ENCODE measurements at places on chromosomes 2 and 18.

DNA sequence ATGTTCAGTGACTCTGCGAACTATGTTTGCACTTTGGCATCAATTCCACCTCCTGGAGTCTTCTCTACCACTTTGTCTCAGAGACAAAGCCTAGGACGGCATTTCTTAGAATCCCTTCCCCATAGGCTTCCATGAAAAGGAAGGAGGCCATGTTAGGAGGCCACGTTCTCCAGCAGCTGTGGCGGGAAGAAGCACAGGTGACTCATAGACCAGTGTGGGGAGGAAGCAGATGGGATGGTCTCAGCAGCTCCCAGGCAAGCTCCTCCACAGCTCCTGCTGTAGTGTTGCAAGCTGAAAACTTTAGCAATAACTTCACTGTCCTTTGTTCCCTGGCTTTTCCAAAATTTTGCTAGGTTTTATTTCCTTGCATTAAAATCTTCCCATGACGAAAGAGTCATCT lies 781.3 kb upstream of the ID2 start:
- H3K4me1 ChIP-seq: peaks cover 10% of the 10 kb centered on the region
- H3K36me3 ChIP-seq: no peaks in the 10 kb centered on the region
- H3K27ac ChIP-seq: no peak overlapping the region
- DNase-seq: no peak
- no peak overlapping the region for H3K4me3 ChIP-seq

- no peaks in the 10 kb centered on the region for H3K36me3 ChIP-seq
- H3K4me3 ChIP-seq: no peak overlapping the region
- H3K27ac ChIP-seq: no peak overlapping the region
- peaks cover 13% of the 10 kb centered on the region for H3K27me3 ChIP-seq
- no peak for DNase-seq
- no peaks in the 10 kb centered on the region for H3K4me1 ChIP-seq
Observed at GRCh38 chr2:200275295-200276013, 31.0 kb upstream of the SPATS2L start.

- H3K4me3 ChIP-seq: peak overlapping the region; percentile 75
- peak overlapping the region; percentile 58 for H3K27ac ChIP-seq
- H3K4me1 ChIP-seq: peaks cover 52% of the 10 kb centered on the region
- H3K36me3 ChIP-seq: peaks cover 18% of the 10 kb centered on the region
- DNase-seq: no peak
- no peaks in the 10 kb centered on the region for H3K27me3 ChIP-seq
Observed at GRCh38 chr18:79069717-79070151, 540 bp downstream of the ATP9B start.

GRCh38 chr2:172588931-172589330 lies 33.0 kb downstream of the PDK1 start:
- H3K27me3 ChIP-seq: no peaks in the 10 kb centered on the region
- H3K36me3 ChIP-seq: peaks cover 15% of the 10 kb centered on the region
- no peak for DNase-seq
- H3K4me3 ChIP-seq: no peak overlapping the region
- H3K4me1 ChIP-seq: peaks cover 25% of the 10 kb centered on the region
- no peak overlapping the region for H3K27ac ChIP-seq

GRCh38 chr2:73293534-73294171 lies at the start of gene EGR4:
Gene EGR4, minus strand, starts transcription at chr2:73293548. Its CDS starts 231 bp downstream, at chr2:73293317.
- peaks cover 10% of the 10 kb centered on the region for H3K36me3 ChIP-seq
- peaks cover 9% of the 10 kb centered on the region for H3K4me1 ChIP-seq
- H3K4me3 ChIP-seq: peak within 1 kb of the TSS; percentile 72
- peaks cover 67% of the 10 kb centered on the region for H3K27me3 ChIP-seq
- peak; percentile 89 for DNase-seq

GRCh38 chr2:220335591-220335915 lies 708.1 kb downstream of the SLC4A3 start:
- no peak overlapping the region for H3K27ac ChIP-seq
- H3K4me1 ChIP-seq: no peaks in the 10 kb centered on the region
- H3K27me3 ChIP-seq: no peaks in the 10 kb centered on the region
- H3K36me3 ChIP-seq: no peaks in the 10 kb centered on the region

- DNase-seq: no peak
- peaks cover 8% of the 10 kb centered on the region for H3K36me3 ChIP-seq
- no peak overlapping the region for H3K27ac ChIP-seq
- no peaks in the 10 kb centered on the region for H3K4me1 ChIP-seq
Observed at GRCh38 chr2:235934774-235935484, 233.3 kb downstream of the GBX2 start.

DNA sequence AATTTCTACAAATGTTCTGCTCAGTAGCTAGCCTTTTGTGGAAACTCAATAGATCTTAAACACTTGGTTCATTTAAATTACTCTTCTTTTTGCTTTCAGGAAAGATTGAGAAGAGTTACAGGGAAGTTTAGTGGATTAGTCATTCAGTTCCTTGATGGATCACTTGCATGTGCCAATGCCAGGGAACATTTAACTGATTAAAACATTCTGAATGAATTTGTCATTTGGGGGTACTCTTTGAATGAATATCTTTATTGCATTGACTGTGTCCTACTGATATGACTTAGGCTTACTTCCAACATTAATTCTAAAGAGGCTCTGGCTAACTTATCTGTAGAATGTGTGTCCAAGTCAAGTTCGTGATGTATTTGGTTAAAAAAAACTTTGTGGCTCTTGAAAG lies 199.8 kb downstream of the PLCL1 start:
- H3K4me1 ChIP-seq: peaks cover 5% of the 10 kb centered on the region
- no peak for DNase-seq
- no peak overlapping the region for H3K27ac ChIP-seq
- H3K36me3 ChIP-seq: peaks cover 6% of the 10 kb centered on the region
- no peak overlapping the region for H3K4me3 ChIP-seq
- H3K27me3 ChIP-seq: no peaks in the 10 kb centered on the region

GRCh38 chr2:172725746-172726145 lies 9.9 kb upstream of the RAPGEF4 start:
- DNase-seq: no peak
- H3K4me3 ChIP-seq: no peak overlapping the region
- no peak overlapping the region for H3K27ac ChIP-seq
- peaks cover 70% of the 10 kb centered on the region for H3K27me3 ChIP-seq
- no peaks in the 10 kb centered on the region for H3K4me1 ChIP-seq

GRCh38 chr18:10036479-10036878 lies 122.7 kb downstream of the VAPA start:
- no peaks in the 10 kb centered on the region for H3K36me3 ChIP-seq
- H3K27me3 ChIP-seq: peaks cover 48% of the 10 kb centered on the region
- no peaks in the 10 kb centered on the region for H3K4me1 ChIP-seq
- no peak overlapping the region for H3K4me3 ChIP-seq

DNA sequence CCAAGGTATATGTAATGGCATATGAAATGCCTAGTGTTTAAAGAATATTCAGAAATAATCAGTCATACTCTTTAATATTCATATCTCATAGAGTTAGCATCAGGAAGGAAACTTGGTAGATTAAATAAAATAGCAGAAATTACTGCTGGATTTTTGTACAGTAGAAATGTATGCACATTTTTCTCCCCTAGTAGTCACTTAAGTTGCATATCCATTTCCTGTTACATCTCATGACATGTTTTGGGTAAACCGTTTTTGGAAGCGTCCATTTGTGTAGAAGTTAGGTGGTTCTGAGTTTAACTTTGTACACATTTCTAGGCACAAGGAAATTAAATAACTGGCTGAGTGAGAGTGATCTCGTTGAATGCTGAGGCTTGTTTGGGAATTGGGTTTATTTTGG lies 21.9 kb downstream of the NEDD4L start:
- H3K36me3 ChIP-seq: no peaks in the 10 kb centered on the region
- peaks cover 57% of the 10 kb centered on the region for H3K27me3 ChIP-seq
- no peak for DNase-seq
- no peak overlapping the region for H3K4me3 ChIP-seq
- no peaks in the 10 kb centered on the region for H3K4me1 ChIP-seq

- no peaks in the 10 kb centered on the region for H3K4me1 ChIP-seq
- no peaks in the 10 kb centered on the region for H3K36me3 ChIP-seq
- no peak for DNase-seq
- no peak overlapping the region for H3K27ac ChIP-seq
- no peaks in the 10 kb centered on the region for H3K27me3 ChIP-seq
Observed at GRCh38 chr2:82139979-82140611, 1835.5 kb upstream of the LRRTM1 start.

DNA sequence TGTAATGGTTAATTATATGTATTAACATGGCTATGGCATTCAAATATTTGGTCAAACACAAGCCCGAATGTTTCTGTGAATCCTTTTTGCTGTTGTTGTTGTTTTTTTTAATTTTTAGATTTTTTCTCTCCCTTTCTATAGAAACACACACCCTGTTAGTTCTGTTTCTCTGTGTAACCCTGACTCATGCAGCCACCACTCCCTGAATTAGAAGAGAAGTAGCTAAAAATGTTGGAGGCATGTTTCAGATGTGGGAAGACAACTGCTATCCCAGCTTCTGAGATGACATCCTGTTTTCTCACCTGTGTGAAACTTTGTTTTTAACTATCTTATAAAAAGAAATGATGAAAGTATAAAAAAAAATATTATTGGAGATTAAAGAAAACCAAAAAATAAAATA lies 219.6 kb upstream of the RGPD4 start:
- H3K4me1 ChIP-seq: no peaks in the 10 kb centered on the region
- no peaks in the 10 kb centered on the region for H3K27me3 ChIP-seq
- no peak overlapping the region for H3K4me3 ChIP-seq
- H3K27ac ChIP-seq: no peak overlapping the region
- H3K36me3 ChIP-seq: no peaks in the 10 kb centered on the region

DNA sequence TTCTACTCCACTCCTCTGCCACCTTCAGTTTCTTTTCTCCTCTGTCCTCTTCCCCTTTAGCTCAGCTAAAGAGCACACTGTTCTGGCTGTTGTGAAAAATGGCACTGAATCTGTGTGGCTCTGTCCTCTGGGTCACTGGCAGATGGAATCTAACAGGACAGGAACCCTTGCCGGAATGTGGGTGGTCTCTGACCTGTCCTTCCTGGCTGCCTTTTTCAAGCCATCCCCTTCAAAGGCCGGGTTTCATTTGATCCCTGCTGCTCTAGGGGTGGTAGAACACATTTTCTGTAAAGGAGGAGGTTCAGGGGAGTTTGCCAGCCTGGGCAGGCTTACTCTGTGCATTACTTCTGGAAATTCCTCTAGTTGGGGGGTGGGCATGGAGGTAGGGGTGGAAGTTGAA lies 29.9 kb downstream of the MTCL1 start:
- H3K4me3 ChIP-seq: no peak overlapping the region
- peaks cover 25% of the 10 kb centered on the region for H3K27me3 ChIP-seq
- H3K4me1 ChIP-seq: no peaks in the 10 kb centered on the region

GRCh38 chr2:150409196-150409595 lies 78.3 kb downstream of the RND3 start:
- no peaks in the 10 kb centered on the region for H3K4me1 ChIP-seq
- H3K4me3 ChIP-seq: no peak overlapping the region
- no peaks in the 10 kb centered on the region for H3K27me3 ChIP-seq
- DNase-seq: no peak
- no peaks in the 10 kb centered on the region for H3K36me3 ChIP-seq
- H3K27ac ChIP-seq: no peak overlapping the region

DNA sequence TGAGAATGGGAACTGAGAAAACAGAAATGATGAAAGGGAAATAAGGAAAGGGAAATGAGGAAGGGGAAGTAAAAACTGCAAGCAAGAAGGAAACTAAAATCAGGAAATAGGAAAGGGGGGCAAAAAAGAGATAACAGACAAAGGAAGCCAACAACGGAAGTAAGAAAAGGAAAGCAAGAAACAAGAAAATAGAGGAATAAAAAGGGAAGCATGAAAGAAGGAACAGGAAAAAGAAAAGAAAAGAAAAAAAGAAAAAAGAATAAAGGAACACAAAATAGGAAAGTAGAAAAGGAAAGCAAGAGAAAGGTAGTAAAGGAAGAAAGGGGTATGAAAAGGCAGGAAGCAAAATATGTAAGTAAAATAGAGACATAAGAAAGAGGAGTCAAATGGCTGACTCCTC lies 241.2 kb upstream of the NCKAP5 start:
- no peak overlapping the region for H3K27ac ChIP-seq
- H3K4me1 ChIP-seq: no peaks in the 10 kb centered on the region
- DNase-seq: no peak
- H3K27me3 ChIP-seq: peaks cover 30% of the 10 kb centered on the region
- no peak overlapping the region for H3K4me3 ChIP-seq
- H3K36me3 ChIP-seq: peaks cover 5% of the 10 kb centered on the region

GRCh38 chr2:79389481-79389880 lies 123.4 kb upstream of the CTNNA2 start:
- H3K27ac ChIP-seq: no peak overlapping the region
- H3K4me1 ChIP-seq: no peaks in the 10 kb centered on the region
- H3K36me3 ChIP-seq: no peaks in the 10 kb centered on the region
- DNase-seq: no peak
- no peak overlapping the region for H3K4me3 ChIP-seq
- no peaks in the 10 kb centered on the region for H3K27me3 ChIP-seq

- no peak overlapping the region for H3K27ac ChIP-seq
- no peaks in the 10 kb centered on the region for H3K4me1 ChIP-seq
- H3K36me3 ChIP-seq: no peaks in the 10 kb centered on the region
- H3K27me3 ChIP-seq: no peaks in the 10 kb centered on the region
- no peak overlapping the region for H3K4me3 ChIP-seq
- DNase-seq: no peak
Observed at GRCh38 chr2:23204685-23205242, 180.2 kb upstream of the KLHL29 start.

DNA sequence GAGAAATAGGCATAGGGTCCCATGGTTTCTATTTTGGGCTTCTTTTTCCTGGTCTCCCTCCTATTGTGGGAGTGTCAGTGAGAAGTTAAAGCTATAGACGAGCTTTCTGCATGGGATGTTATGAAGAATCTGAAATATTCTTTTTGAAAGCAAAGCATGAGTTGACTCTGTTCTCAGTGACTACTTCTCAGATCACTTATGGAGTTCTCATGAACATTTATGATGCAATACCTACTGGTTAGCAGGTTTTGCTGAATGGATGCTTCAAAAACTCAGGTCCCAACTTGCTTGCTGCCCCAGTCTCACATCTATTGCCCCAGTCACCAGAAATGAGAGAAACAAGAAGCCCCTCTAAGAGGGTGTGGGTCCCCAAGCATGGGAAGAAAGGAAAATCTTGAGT lies 365.0 kb downstream of the HRH4 start:
- H3K36me3 ChIP-seq: no peaks in the 10 kb centered on the region
- H3K27me3 ChIP-seq: peaks cover 21% of the 10 kb centered on the region
- H3K4me1 ChIP-seq: no peaks in the 10 kb centered on the region
- no peak for DNase-seq

All from central memory CD8-positive, alpha-beta T cell (primary cell).